ENCODE measurements at places on chromosomes 2 and 18. TPM values are rescaled to one million over a fixed set of nuclear protein-coding genes. Genes with fewer than 3 reads are reported as not detected.
A peak's percentile ranks its signal among the peaks of the same experiment; 100 is the strongest.

Gene RAB27B
- 0.28 TPM for total RNA-seq

Gene SLC38A11
- not detected for total RNA-seq

Gene SPATA3
- 2.2 TPM for total RNA-seq

Gene PTPRM
- 24.5 TPM for total RNA-seq

Gene HOXD4
- not detected for total RNA-seq

Gene DSG1
- not detected for total RNA-seq

- ATAC-seq, result no peak
Observed at GRCh38 chr2:1605102-1606045, 138.9 kb downstream of the PXDN start.

DNA sequence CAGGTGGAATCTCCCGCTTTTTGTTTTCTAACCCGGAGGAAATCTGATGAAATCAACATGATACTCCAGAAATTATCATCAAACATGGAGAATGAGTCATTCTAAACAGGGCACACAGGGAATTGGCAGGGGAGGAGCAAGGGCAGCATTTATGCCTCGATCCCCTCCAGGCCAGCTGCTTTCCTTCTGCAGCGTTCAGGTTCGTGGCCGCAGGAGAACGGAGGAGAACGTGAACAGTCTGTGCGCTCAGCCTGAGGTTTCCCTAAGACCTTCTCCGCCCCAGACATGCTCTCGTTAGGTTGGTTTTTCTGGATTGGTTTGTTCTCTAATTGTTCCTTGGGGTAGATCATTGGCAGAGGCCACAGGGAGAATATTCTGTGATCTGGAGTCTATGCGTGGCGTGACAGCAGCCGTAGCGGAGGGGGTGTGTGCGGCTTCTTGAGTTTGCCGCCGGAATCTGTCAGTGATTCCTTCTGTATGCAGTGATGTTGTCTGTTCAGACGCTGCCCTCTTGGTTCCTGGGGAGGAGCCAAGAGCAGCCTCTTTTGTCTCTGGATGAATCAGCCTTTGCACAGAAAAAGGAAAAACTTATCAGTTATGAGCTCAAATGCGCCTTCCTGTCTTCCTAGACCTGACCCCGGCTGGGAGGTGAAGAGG lies 75.9 kb downstream of the SH3BP4 start:
- no peak for ATAC-seq

- ATAC-seq, result no peak
Observed at GRCh38 chr18:41842886-41843285, 112.1 kb upstream of the PIK3C3 start.

DNA sequence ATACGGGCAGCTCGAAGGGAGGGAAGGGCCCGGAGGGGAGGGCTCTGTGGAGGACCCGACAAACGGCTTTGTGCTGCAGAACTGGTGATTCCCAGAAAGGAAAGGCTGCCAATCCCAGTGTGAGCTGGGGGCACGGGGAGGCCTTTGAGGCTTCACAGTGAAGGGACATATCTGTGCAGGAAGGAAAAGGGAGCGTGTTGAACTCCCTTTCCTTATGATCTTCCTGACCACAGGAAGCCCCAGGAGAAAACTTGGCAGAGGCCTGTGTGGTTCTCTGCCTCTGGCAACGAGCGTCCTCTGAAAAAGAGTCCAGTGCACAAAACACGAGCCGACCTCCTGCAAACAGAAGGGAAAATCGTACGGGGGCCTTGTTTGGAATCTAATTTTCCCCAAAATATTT lies 683.5 kb upstream of the SALL3 start:
- ATAC-seq, result no peak

GRCh38 chr2:85826990-85827878 lies 61.6 kb downstream of the ST3GAL5 start:
- ATAC-seq, result peak; percentile 82

- no peak for ATAC-seq
Observed at GRCh38 chr2:10778724-10779115, 33.9 kb downstream of the PDIA6 start.

DNA sequence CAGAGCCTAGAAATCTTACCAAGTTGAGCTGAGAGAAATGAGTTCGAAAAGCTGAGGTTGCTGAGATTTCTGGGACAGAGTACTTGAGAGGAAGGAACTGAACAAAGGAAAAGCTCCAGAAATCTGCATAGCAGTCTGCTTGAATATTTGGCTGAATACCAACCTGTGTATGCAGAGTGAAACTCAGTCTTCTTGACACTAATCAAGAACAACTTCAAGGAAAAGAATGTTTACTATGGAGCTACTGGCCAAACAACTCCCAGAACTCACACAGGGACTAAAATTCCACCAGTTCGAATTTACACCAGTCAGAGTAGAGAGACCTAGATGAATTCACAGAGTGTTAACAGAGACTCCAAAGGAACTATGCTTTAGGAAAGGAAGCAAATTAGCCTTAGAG lies 66.5 kb downstream of the USP37 start:
- no peak for ATAC-seq

DNA sequence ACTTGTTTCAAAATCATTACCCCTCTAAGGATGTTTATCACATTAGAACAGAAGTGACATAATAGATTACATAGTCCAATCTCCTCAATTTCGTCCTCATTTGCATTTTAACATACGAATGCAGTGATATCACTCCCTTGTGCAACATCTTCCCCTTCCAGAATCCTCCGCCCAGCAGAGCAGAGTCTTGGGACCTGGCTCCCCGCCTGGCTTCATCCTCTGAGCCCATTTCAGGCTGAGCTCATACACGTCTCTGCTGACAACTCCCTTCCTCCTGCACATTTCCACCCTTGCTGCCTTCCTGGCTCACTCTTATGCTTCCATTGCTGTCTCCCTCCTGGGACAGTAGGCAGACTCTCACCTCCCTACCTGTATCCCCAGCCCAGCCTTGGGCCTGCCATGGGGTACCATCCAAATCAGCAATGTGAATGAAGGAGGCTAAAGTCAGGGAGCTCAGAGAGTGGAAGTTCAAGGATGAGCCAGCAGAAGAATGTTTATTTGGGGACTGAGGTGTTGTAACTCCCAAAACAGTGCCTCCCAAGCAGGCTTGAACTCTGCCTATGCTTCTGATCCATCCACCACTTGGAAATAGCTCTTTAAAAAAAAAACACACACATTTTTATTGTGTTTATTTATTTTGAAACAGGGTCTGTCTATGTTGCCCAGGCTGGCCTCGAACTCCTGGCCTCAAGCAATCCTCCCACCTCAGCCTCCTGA lies 165.2 kb downstream of the TMEM200C start:
- no peak for ATAC-seq

DNA sequence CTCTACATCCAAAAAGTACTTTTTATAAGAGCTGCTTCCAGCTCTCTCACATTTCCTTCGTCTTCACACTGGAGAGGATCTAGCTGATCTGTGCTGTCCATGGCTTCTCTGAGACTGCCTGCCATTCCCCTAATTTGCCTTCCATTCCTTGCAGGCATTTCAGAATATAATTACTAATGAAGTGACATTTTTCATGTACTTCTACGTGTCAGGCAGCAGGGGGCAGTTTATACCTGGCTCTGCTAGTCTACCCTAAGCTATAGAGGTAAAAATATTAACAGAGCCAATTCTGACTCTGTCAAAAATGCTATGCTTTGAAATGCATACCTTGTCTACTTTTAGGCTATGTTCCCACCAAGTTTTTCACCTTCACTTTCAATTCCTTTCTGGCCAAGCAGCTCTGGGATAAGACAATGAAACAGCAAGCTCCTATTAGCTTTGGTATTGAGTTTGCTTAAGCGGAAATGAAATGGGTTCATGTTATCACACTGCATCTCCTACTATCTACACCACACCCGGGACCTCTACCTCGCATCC lies 81.9 kb downstream of the MEP1B start:
- peak; percentile 31 for ATAC-seq

- no peak for ATAC-seq
Observed at GRCh38 chr2:238863231-238863630, 15.3 kb downstream of the TWIST2 start.
